ENCODE measurements at places on chromosomes 7 and 10.

GRCh38 chr10:79405221-79405994 is 40.0 kb downstream of the ZCCHC24 start:
- no peak for DNase-seq

DNA sequence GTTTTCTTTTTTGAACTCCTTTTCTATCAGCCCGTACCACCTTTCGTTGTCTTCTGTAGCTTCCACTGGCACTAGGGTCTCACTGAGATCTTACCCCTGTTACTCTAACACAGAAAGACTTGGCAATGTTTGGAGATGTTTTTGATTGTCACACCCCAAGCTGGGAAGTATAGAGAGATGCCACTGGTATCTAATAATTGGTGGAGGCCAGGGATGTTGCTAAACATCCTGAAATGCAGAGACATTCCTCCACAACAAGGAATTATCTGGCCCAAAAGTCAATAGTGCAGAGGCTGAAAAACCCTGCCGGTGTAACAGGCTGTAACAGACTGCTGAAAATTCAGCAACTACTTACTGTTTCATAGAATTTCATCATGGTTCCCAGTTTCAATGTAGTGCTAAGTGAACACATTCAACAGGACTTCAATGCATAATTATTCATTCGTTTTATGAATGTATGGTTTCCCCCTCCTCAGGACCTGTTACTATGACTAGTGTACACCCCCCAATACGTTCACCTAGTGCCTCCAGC is 115.9 kb downstream of the TRIM24 start:
- DNase-seq: no peak

GRCh38 chr10:107889105-107889504 is 724.6 kb upstream of the SORCS1 start:
- DNase-seq: no peak

- no peak for DNase-seq
Observed at GRCh38 chr7:42567051-42567450, 330.0 kb upstream of the GLI3 start.

- no peak for DNase-seq
Observed at GRCh38 chr10:117262291-117262902, 21.5 kb downstream of the SLC18A2 start.

- no peak for DNase-seq
Observed at GRCh38 chr10:6074489-6075301, 12.5 kb upstream of the IL2RA start.

GRCh38 chr10:28478646-28479045 is 54.3 kb upstream of the WAC start:
- no peak for DNase-seq

DNA sequence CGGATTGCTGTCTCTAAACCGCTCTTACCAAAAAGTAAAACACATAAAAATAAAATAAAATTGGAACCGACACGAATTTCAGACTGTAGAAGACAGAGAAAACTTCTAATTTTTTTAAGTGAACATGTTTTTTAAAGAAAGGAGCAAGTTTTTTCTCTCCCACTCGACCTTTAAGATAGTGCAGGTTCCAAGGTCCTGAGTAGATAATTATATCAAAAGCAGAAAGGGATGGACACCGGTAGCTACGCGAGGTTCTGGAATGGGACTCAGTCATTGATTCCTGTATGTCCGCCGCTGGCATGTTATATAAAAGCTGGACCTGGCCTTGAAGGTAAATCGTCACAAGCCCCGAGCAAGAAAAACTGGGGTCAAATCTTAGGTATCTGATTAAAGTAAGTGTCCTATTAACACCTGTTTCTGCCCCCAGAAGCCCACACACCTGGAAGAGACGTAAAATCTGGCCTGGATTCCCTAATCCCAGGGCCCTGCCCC is 462 bp upstream of the CISD1 start:
- no peak for DNase-seq

DNA sequence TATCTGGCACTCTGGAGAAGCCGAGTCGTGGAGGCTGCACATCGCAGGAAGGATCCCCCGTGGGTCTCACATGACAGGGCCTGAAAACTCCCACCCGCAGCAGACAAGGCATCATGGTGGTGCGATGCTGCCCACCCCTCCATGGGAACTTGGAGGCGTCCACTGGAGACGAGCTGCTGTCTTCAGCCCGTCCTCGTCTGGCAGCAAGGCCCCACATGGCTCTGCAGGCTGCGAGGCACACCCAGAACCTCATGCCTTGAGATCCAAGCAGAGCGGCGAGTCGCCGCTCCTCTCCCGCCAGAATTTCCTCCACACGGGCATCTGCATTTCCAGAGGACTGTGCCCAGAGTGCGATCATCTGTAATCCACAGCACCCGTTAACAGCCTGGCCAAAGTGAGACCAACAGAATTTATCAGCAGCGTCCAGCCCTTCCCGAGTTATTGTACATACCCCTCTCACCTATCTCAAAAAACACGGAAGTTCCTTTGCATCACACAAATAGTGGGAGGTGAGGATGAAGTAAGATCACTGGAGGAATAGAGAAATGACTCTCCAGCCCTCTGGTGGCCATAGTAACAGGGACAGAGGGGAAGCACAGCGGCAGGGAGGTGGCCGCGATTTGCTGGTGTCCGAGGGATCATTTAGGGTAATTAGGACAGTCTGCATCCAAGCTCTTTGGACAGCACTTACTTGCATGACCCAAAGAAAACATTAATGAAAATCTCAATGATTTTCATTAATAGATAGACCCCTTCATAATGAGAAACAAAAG is 292.4 kb downstream of the USP6NL start:
- no peak for DNase-seq
